ENCODE measurements at places on chromosomes 3 and 15.

- DNase-seq, result no peak
Measured at GRCh38 chr3:188248036-188248561, 94.1 kb downstream of the LPP start.

DNA sequence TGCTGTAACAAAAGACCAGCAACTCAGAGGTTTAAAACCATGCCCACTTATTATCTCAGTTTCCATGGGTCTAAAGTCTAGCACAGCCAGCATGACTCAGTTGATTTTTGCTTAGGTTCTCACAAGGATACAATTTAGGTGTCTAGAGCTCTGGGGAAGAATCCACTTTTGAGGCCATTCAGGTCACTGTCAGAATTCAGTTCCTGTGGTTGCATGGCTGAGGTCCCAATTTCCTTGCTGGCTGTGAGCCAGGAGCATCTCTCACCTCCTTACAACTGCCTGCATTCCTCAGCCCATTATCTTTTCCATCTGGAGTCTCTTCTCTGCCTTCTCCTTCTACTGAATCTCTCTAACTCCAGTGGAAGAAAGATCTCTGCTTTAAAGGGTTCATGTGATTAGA is 240.5 kb upstream of the CFAP20DC start:
- DNase-seq, result no peak

- no peak for DNase-seq
Measured at GRCh38 chr3:182702216-182702615, 91.1 kb upstream of the ATP11B start.

DNA sequence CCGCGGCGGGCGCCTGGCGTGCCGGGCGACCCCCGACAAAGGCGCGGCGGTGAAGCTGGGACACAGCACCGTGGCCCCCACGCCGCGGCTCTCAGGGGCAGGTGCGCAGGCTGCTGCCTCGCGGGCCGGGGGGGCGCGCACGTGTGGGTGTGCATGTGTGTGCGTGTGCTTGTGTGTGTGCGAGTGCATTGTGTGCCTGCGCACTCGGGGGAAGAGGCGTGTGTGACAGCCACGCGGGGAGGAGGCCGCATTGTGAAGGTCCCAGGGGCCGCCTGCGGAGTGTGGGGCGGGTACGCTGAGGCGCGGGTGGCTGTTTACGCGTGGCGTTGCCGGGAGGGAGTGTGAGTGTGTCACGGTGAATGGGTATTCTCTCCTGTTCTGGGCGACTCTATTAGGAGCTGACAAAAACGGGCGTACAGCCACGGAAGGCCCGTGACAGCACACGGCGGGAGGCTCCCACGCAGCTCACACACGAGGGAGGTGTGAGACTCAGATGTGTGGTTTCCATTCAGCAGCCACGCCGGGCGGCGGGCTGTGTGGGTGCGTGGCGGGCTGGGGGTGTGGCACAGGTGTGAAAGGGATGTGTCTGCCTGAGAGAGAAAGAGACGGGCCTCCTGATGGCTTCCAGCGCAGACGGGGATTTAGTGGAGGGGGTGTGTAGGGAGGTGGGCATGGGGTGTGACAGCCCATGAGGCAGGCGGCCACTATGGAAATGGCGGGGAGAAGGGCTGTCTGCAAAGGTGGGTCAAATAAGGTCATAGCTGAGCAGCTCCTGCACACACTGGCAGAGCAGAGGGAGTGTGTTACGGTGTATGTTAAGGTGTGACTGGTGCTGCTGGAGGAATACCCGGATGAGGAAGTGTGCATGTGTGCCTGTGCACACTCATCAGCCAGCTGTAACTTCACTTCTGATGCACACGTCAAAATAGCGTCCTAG is 750 bp downstream of the PODXL2 start:
- no peak for DNase-seq

GRCh38 chr15:90459368-90459767 is 70.4 kb upstream of the CRTC3 start:
- no peak for DNase-seq

DNA sequence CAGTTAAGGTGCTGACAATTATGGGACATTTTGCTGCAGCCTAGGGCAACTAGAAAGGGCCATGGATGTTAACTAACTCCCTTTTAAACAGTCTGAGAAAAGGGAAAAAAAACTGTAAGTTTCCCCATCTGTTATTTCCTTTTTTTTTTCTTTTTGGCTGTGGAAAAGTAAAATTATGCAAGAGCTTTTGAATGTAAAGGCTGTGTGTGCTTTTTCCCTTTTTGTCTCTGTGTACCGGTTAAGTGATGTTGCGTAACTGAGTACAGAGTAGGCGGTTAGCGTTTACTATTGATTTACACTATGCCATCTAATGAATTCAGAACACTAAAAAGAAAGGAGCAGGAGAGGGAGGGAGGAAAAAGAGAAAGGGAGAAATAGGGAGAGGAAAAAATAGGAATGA is 403.6 kb downstream of the TIGIT start:
- no peak for DNase-seq

DNA sequence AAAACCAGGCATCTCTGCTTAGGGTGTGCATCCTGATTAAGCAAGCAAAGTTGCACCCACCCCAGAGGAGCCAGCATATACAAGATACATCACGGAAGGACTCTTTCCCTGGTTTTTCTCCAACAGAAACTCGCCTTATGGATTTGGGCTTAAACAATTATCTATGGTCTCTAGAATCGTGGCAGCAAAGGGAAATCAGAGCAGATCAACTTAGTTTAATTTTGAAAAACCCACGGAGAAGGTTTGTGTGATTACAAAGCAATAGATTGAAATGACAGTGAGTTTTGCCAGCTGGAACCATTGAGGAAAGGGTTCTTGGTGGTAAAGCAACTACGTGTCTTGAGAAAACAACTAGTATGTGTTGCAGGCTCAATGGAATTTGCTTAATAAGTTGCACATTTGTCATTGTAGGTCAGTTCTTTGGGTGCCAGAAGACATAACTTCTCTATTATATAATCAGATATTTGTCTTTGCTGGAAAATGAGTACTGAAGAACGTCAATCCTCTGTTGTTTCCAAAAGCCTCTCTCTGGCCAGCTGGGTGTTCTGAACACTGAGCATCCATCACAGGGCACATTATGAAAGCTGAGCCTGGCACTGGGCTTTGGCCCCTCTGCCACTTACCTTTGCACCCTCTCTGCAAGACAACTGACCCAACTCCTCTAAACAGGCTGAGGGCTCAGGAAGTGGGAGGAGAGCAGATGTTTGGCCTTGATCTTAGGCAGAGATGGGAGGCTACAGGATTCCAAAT is 75.7 kb upstream of the FBN1 start:
- no peak for DNase-seq

- DNase-seq, result no peak
Measured at GRCh38 chr15:76894174-76894573, 11.0 kb downstream of the SCAPER start.

DNA sequence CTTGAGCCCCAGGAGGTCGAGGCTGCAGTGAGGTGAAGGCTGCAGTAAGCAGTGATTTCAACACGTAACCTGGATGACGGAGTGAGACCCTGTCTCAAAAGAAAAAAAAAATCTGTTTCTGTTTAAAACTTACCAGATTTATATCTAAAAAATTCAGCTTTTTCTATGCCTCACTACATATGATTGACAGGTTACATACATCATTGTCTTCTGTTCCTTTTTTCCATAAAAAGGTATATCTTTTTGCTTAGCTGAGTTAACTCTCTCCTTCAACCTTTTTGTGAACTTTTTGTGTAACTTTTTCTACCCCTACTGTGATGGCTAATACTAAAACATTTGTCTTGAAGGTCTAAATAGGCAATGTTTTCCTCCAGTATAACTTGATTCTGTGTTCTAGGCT is 38.6 kb upstream of the SETD2 start:
- DNase-seq, result no peak

DNA sequence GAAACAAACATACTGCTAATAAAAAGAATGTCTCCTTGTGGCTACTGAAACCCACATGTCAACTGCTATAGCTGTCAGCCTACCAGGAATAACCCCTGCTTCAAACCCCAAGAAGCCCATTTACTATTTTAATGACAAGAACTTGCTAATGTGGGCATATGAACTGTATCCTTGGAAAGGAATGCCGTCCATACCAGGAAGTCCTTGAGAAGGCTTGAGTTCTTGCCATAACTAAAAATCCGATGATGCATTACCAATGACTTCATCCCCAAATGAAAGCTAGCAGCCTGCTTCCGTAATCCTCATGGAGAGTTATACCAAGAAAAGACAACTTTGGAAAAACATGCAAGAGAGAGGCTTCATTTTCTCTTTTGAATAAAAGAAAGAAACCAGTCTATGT is 34.8 kb downstream of the MINDY4B start:
- no peak for DNase-seq

DNA sequence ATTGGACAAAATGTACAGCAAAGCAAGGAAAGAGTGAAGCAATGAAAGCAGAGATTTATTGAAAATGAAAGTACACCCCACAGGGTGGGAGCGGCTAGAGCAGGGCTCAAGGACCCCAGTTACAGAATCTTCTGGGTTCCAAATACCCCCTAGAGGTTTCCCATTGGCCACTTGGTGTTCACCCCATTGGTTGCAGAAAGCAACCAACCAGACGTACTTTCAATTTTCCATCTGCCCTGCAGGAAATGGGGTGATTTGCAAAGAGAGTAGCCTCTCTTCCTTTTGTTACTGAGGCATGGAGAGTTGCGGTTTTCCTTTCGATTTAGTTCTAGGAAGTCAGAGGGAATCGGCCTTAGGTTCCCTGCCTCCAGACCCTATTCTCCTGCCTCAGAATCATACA is 2.4 kb downstream of the PML start:
- no peak for DNase-seq

- DNase-seq, result no peak
Measured at GRCh38 chr15:63593705-63594671, 3.2 kb upstream of the FBXL22 start.

Measured in RWPE1 (cell line).